Activated naive CD4-positive, alpha-beta T cell treated with anti-CD3 and anti-CD28 coated beads, Interleukin-2, amount 10 ng/mL, durations not matched to agents 7 days and 5 days (primary cell): ENCODE measurements at places on chromosomes 13 and 19.

GRCh38 chr13:100436099-100436498, 152.5 kb downstream of the GGACT start:
- no peak for DNase-seq

GRCh38 chr13:97855570-97856303, 97.7 kb upstream of the IPO5 start:
- DNase-seq = peak; percentile 27

DNA sequence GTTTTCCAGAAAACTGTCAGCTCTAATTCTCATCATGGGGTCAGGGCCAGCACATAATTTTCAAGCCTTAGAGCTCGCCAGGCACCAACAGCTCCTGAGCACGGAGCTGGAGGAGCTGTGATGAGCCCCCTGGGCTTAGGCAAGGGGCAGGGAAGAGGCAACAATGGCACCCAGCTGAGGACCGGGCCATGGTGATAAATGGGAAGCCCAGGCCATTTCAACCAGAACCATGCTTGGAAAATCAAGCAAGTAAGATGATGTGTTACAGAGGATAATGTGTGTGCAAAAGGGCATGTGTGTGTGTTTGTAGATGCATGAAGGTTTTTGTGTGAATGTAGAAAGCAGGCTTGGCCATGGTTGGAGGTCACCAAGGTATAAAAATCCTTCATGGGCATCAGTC, 66.8 kb upstream of the UBAC2 start:
- no peak for DNase-seq

DNA sequence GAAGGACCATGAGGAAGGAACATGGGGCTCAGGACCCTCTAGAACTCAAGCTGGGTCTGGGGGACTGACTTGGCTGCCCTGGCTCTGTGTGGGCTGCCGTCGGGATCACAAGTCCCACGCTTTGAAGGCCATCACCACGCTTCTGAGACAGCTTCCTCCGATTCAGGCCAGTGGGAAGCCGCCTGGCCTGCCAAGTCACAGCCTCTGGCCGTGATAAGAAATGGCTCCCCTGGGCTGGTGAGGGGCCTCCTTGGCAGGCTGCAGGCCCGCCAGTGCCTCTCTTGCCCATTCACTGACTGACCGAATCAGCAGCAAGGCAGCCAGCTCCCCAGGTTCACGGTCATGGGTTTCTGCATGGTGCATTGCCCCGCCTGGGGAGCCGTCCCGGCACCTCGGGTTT, 48.8 kb downstream of the COMP start:
- no peak for DNase-seq
